Activated CD4-positive, alpha-beta T cell treated with anti-CD3 and anti-CD28 coated beads for 36 hours (primary cell): ENCODE measurements at places on chromosomes 1 and 21. TPM values are rescaled to one million over a fixed set of nuclear protein-coding genes. Genes with fewer than 3 reads are reported as not detected.

The FAM163A gene
- total RNA-seq = not detected

The RNU1-3 gene
- 2,291 TPM for total RNA-seq

The LCE1B gene
- not detected for total RNA-seq

The MAP10 gene
- total RNA-seq = 1.4 TPM

DNA sequence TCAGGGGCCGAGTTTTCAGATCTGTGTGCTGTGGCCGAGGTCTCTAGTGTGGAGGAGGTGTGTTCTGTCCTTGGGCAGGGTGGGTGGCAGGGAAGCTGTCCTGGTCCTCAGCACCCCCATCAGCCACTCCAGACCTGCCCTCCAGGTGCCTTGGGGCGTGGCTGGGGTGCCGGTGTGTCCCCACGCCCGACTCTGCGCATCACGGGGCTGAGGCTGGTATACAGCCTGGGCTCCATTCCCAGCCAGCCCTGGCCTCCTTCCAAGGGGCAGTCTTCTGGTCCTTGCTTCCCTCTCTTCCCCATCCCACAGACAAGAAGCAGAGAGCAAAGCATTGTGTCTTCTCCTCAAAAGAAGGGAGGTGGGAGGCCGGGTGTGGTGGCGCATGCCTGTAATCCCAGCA is 4.0 kb downstream of the SAMD11 start:
- H3K27ac ChIP-seq = no peak overlapping the region
- peaks cover 4% of the 10 kb centered on the region for H3K4me1 ChIP-seq

DNA sequence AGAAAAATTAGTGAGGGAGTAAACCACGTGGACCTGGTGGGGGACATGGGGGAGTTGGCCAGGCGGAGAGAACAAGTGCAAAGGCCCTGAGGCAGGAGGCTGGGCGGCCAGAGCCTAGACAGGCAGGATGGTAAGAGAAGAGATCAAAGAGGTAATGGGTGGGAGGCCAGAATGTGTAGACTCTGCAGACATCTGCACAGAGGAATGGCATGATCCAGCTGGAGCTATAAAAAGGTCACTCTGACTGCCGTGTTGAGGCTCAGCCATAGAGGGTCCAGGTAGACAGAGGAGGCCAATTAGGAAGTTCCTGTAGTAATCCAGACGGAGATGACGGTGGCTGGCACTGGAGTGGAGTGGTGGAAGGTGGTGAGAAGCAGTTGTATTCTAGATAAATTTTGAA is 3.6 kb downstream of the H6PD start:
- H3K27me3 ChIP-seq = no peaks in the 10 kb centered on the region
- peaks cover 44% of the 10 kb centered on the region for H3K4me1 ChIP-seq
- DNase-seq = no peak
- H3K4me3 ChIP-seq = no peak overlapping the region
- peaks cover 3% of the 10 kb centered on the region for H3K36me3 ChIP-seq
